ENCODE measurements at places on chromosomes 1 and 21.

GRCh38 chr1:234549447-234550021 is 60.4 kb downstream of the IRF2BP2 start:
- no peak for DNase-seq

DNA sequence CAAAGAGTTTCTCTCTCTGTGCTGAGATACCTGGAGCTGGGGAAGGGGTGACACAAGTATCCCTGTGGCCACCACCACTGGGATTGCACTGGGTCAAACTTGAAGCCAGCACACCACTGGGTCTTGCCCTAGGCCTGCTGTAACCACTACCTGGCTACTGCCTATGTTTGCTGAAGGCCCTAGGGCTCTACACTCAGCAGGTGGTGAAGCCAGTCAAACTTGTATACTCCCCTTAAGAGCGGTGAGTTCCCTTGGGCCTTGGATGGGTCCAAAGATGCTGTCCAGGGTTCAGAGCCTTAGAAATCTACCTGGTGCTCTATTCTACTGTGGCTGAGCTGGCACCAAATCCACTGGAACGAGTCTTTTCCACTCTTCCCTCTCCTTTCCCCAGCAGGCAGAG is 47.0 kb upstream of the WDR26 start:
- DNase-seq, result no peak

DNA sequence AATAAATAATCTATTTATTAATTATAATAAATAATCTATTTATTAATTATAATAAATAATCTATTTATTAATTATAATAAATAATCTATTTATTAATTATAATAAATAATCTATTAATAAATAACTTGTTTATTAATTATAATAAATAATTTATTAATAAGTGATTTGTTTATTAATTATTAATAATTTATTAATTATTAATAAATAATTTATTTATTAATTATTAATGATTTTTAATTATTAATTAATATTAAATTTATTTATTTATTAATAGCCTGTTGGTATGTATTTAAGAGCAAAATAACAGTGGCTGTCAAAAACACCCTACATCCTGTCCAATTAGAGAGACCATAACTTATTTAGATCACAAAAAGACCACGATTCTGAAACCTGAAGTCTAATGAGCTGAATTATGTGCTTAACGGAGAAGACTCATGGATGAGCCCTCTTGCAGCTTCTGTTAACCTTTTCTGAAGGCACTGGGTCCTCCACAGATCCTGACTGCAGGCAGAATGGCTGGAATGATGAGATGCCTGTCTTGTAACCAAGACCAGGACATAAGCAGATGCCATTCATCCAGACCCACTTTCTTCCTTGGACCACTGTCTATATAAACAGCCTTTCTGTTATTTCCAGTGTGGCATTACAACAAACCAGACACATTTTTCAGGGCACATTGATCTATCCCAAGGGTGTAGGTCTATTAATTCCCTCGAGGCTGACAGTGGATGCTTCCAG is 134.2 kb downstream of the SETD4 start:
- no peak for DNase-seq

- DNase-seq, result no peak
These were observed 12.0 kb upstream of the ACTL8 start for GRCh38 chr1:17743008-17743647.

DNA sequence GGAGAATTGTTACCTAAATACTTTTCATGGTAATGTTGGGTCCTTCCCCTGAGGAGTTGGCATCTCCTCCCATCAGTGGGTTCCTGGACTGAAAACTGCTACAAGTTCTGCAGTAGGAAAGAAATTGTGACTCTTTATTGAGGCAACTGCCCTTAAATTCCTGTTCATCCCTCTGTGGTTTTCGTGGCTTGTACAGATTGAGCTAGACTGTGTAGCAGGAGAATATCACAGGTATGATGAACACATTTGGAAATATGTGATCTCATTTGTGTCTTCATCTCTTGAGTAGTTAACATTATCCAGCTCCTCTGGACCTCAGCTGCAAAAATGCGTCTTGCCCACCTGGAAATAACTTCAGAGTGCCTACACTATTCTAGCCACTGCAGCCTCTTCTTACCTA is 390.6 kb downstream of the PTPRC start:
- DNase-seq, result no peak

- no peak for DNase-seq
These were observed 66.3 kb downstream of the CD58 start for GRCh38 chr1:116504308-116505156.

DNA sequence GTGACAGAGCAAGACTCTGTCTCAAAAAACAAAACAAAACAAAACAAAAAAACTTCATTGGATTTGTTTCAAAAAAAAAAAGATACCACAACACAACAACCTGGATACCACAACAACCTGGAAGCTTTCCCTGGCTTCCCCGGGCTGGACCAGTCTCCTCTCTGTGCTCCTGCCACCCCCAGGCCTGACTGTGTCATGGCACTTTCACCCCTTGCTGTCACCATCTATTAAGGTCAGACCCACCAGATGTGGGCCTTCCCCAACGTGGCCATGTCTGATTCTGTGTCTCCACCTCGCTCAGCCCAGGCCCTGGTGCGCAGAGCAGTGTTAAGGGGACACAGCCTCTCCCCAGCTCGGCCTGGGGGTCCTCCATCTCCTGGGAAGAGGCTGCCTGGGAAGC is 28.3 kb upstream of the ACOT11 start:
- DNase-seq, result peak; percentile 37

DNA sequence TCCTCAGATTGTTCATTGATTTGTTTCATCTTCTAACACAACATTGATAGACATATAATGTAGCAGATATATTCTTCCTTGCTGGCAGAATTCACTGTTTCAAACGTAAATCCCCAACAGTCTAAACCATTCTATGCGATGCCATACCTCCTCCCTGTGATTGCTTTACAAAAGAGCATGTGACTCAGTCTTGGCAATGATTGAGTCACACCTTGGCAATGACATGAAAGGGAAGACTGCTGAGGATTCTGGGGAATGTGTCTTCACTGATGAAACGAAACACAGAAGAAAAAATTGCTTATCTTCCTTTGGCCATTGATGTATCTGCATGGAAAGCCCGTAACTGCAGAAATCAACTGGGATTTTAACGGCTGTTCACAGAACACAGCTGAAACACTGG is 409.6 kb upstream of the ZRANB2 start:
- DNase-seq, result no peak

- no peak for DNase-seq
These were observed 23.0 kb downstream of the TMCC2 start for GRCh38 chr1:205250699-205251098.

GRCh38 chr1:29120367-29120766 is 3.3 kb downstream of the TMEM200B start:
- DNase-seq, result no peak

- DNase-seq, result peak; percentile 44
These were observed 46.4 kb downstream of the VPS13D start for GRCh38 chr1:12276225-12276624.

DNA sequence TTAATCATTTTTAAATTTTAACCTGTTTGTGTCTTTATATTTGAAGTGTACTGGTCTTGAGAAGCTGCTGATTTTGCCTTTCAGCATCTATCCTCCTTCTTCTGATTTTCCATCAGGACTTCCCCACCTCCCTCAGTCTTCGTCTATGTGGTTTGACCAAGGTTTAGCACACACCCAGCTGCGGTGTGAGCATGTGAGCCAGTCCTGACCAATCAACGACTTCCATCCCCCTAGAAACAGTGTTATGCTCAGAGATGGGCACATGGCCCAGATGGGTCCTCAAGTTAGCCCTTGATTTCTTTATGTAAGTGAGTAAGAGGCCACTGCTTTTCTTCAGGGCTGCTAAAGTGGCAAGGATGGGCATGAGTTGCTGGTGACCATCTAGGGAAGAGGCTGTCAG is 190.8 kb downstream of the MATN1 start:
- no peak for DNase-seq

DNA sequence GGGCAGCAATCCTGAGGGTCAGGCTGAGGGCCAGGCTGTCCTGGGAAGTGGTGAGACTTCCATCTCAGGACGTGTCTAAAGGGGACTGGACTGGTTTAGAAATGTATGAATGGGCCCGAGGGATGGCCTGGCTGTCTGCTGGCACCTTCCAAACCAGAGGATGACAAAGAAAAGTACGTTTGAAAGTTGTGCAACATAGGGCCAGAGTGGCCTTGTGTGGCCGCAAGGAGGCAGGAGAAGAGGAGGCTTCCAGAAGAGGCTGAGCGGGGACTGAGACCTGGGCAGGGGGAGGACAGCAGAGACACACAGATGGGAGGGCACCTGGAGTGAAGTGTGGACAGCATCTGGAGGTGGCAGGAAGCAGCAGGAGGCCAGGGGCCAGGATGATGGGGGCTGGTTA is 2.6 kb upstream of the SYTL1 start:
- DNase-seq, result no peak

DNA sequence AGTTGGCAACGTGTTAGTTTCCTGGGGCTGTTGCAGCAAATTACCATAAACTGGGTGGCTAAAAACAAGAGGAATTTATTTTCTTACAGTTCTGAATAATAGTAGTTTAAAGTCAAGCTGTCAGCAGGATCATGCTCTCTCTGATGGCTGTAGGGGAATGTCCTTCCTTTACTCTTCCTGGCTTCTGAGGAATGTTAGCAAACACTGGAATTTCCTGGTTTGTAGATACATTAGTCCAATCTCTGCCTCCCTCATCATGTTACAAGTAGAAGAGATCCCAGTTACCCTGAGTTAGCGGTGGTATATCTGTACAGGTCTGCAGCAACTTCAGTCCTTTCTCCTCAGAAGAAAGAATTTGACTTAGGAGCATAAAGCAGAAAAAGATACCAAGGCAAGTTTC is 2249.1 kb downstream of the NCAM2 start:
- no peak for DNase-seq

GRCh38 chr21:40057331-40057730 is 190.1 kb downstream of the PCP4 start:
- DNase-seq, result no peak

DNA sequence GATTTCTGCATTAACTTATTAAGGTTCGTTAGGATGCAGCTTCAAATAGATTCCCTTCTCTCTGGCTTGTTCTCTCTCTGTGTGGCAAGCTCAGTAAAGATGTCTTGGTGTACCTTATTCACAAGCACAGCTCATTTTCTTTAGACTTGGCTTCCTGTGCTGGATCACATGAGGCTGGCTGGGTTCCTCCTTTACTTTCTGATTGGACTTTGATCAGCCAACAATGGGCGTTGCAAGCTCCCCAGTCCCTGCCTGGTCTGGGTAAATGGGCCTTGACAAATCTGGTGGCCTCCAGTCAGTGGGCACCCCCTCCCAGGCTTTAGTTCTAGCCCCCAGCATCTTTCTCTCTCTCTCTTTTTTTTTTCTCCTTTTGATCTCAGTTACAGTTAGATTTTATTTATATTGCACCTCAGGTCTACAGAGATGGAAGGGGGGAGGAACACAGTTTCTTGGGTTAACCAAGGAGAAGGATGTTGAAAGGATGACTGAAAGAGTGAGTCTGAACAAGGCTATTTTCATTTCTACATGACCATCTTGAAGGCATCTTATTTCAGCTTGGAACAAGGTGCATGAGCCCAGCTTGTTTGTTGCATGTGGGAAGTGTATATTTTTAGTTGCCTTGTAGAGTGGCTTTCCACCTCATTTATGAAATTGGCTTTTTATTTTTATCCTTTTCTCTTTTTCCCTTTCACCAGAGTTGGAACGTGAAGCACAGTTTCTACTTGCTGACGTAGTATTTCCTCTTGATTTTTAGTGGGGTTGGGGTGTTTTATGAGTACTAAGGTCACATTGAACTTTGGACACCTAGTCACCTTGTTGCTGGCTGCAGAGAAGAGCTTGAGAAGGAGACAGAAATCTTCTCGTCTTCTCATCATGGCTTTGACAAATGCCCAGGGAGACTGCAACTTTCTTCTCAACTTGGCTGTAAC is 77.1 kb downstream of the PBX1 start:
- no peak for DNase-seq

DNA sequence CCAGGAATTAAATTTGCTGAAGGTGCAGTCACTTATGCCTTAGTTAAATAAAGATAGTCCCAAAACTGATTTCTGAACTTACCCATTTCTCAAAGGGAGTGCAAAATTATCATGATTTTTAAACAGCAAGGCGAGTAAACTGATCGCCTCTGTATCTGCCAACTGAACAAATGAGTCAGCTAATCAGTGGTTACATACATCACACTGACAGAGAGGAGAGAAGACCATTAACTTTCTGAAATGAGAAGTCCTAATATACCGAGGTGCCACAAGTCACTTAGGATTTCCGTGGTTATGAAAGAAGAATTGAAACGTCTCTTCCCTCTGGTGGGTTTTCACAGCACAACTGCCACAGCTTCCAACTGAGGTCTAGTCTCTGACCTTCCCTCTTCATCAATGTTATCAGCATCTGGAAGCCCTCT is 400.7 kb downstream of the SMYD3 start:
- DNase-seq, result no peak

DNA sequence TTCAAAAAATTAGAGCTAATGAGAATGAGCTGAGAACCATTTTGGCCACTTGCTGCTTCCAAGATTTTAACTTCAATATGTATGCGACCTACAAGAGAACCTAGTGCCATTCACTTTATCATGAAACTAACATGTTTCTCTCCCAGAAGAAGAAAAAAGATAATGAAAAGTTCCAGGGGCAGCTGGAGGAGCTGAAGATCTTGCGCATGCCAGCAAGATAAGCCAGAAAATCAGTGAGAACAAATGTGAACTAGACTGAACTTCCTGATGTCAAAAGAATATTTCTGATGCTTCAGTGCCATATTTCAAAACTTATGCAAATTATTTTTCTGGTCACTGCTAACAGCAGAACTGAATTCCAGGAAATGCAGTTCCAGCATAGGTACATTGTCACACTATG is 1265.1 kb downstream of the BRINP3 start:
- DNase-seq, result no peak

- DNase-seq, result peak; percentile 18
These were observed 24.3 kb downstream of the AHCTF1 start for GRCh38 chr1:246907472-246907871.

DNA sequence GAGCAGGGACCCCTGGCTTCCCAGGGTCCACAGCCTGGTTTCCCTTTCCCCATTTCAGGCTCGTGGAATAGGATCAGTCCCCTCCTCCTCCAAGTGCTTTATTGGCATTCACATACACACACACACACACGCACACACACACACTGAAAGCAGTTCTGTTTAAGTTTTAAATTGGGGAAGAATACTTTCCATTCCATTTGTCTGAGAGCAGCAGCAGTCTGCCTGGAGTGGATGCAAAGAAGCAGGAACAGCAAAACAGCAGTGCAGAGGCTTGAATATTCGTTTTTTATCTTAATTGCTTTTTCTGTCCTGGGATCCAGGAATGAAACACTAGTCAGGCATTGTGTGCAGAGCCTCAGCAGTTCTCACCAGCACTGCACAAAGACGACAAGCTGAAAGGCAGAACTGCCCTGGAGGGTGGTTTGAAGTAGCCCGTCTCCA is 7.1 kb downstream of the CYB561D1 start:
- no peak for DNase-seq

- DNase-seq, result no peak
These were observed 25.3 kb upstream of the BTG2 start for GRCh38 chr1:203280061-203280460.

- peak; percentile 100 for DNase-seq
These were observed at the start of gene PARK7 for GRCh38 chr1:7961216-7962013. PARK7 (plus strand) TSS chr1:7961711; CDS start chr1:7962786, 1,075 bp downstream.

GRCh38 chr1:76951153-76951552 is 83.9 kb downstream of the ST6GALNAC5 start:
- no peak for DNase-seq

Measured in endothelial cell (in vitro differentiated cells).